Daoy (cell line): ENCODE measurements at places on chromosomes 4 and X. TPM values are rescaled to one million over a fixed set of nuclear protein-coding genes. Genes with fewer than 3 reads are reported as not detected.

FAM184B gene
- 0.03 and 0.29 TPM in 2 replicates for total RNA-seq

FBXL5 gene
- total RNA-seq = 64.6 and 82.5 TPM in 2 replicates

CORIN gene
- total RNA-seq = not detected in 2 replicates

GRCh38 chr4:156330436-156331031, 376.9 kb upstream of the CTSO start:
- no peak for DNase-seq

GRCh38 chr4:74041418-74041817, 2.9 kb upstream of the CXCL3 start:
- DNase-seq = no peak
